ENCODE measurements at places on chromosomes 7 and 10.

- DNase-seq = peak; percentile 58
These were observed 42.4 kb upstream of the AGBL3 start for GRCh38 chr7:134943785-134944400.

DNA sequence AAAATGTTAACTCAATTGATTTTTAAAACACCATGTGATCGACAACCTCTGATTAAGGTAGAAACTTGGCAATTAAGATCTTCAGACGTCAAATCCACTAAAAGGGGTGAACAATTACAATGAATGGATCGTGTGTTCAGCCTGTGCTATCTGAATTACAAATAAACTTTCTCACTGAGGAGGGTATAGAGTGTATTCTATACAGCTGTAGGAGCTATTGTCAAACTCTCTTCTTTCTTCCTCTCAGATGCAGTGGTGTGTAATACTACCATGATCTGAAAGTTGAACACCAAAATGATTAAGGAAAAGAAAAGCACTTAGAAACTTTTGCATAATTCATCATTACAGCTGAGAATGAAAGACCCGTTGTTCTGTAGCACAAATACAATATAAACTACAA, 32.2 kb upstream of the MACC1 start:
- DNase-seq = no peak

GRCh38 chr7:125256446-125256845, 326.8 kb upstream of the POT1 start:
- DNase-seq = no peak

DNA sequence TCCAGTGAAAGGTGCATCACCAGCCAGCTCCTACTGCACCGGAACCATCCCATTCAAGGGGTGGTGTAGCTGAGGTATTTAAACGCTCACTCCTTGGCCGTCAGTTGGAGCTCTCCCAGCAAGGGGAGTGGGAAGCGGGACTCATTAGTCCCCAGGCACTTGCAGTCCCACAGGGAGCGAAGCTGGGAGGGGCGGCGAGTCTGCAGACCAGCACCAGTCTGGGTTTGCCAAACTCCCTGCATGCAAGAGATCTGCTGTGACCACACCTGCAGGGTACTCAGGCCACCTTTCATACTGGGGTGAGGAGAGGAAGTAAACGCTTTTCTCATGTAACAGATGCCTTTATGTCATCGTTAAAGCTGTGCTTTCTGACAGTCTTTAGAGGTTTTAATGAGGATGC, 187.9 kb downstream of the PTPRN2 start:
- no peak for DNase-seq

GRCh38 chr7:98399890-98400541, 874 bp downstream of the BAIAP2L1 start:
- no peak for DNase-seq

GRCh38 chr10:52956461-52956860, 183.9 kb upstream of the MBL2 start:
- no peak for DNase-seq

DNA sequence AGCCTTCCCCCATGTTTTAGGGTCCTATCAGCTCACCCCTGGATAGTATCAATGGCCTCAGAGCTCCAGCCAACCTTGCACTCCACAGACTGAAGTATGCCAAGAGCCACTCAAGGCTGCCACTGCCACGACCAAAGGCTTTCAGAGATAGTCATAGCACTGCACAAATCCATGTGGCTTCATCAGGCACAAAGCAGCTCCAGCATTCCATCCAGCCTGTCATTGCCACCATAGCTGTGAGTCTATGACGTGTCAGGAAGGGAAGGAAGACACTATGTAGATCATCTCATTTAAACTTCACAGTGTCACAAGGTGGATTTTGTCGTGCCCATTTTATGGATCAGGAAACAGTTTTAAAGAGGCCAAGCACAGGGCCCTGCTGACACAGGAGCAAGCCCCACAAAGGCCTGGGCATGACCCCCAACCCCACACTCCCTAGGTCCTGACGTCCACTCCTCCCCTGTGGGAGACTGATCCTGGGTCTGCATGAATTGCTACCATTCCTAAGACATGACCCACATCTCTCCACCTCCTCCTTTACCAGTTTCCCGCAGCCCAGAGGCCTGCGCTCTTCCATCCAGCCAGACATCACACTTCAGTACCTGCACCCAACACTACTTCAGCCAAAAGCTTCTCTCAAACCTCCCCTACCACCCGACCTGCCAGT, 119.4 kb downstream of the DIP2C start:
- no peak for DNase-seq

DNA sequence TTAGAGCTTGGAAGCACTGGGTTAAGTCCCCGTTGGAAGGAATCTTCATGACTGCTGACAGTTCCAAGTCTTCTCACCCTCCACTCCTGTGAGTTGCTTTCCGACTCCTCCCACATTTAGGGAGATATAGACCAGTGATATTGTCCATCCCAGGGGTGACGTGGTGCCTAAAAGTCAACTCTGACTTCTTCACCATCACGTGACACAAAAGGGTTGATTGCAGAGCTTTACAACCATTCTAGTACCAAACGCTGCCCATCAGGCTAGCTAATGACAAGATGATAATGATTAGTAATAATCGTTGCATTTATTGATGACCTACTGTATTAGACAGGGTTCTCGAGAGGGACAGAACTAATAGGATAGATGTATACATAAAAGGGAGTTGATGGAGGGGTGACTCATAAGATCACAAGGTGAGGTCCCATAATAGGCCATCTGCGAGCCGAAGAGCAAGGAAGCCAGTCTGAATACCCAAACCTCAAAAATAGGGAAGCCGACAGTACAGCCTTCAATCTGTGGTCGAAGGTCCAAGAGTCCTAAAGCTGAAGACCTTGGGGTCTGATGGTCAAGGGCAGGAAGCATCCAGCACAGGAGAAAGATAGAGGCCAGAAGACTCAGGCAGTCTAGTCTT, 85.3 kb upstream of the CARD11 start:
- no peak for DNase-seq

GRCh38 chr7:101681170-101682007, 52.3 kb upstream of the MYL10 start:
- peak; percentile 84 for DNase-seq

GRCh38 chr7:6269527-6269926, 2.9 kb downstream of the CYTH3 start:
- DNase-seq = no peak

- DNase-seq = no peak
These were observed 156.1 kb downstream of the KIF20B start for GRCh38 chr10:89857431-89858042.

Measured in fibroblast of mammary gland (primary cell).